Activated CD4-positive, alpha-beta T cell treated with anti-CD3 and anti-CD28 coated beads, Interleukin-2, Interleukin-6, amounts not matched to agents 100 ng/mL and 50 ng/mL, durations not matched to agents 16 hours and 8 hours (primary cell): ENCODE measurements at places on chromosomes 2 and 18.

DNA sequence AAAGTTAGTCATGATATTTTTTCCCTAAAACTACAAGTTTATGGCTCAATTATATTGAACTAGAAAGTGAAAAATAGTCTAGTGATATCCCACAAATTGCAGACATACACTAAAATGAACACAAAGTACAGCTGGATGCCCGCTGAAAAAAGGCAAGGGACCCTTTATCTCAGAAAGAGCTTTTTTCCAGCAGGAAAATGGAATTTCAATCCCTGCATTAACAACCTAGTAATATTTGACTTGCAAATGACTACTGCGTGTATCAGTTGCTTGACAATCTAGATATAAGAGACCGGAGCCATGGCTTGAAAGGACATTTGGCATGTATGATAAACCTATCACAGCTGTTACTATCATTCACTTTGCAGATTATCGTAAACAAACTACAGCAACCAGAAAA, 49.1 kb downstream of the LRPPRC start:
- DNase-seq = no peak

GRCh38 chr2:9336576-9337314, 86.6 kb downstream of the ITGB1BP1 start:
- DNase-seq = no peak

GRCh38 chr2:135685361-135685760, 56.3 kb upstream of the UBXN4 start:
- no peak for DNase-seq

DNA sequence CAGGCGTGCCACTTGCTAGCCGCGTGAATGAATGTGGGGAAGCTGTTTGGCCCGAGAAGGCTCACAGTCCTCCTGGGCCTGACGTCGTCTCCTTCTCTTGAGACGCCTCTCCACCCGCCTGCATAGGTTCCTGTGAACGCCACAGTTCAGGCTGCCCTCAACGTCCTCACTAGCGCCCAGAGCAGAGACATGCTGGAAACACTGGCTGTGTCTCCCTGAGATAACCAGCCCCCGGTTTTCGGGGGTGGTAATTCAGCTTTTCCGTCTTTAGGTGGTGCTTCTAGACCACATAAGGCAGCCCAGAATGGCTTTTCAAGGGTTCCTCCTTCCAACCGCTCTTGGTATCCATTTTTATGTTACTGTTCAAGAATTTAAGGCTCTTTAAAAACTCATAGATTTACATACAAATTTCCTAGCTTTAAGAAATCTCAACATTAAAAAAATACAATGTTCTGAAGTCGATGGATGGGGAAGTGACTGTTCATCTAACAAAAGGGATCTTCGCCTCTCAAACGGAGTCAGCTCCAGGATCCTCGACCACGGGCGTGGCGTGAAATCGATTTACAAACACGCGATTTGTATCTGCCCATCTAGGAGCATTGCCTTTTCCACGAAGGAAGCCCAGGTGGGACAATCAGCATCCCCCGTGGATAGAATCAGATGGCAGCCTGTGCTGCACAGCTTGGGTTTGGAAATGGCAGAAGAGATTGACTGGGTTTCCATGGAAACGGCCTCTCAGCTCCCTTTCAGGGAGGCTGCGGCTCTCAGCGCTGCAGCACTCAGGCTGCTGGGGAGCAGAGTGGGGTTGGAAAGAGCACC, 110.6 kb upstream of the PXDN start:
- peak; percentile 9 for DNase-seq
